ENCODE measurements at places on chromosomes 12 and 14. TPM values are rescaled to one million over a fixed set of nuclear protein-coding genes. Genes with fewer than 3 reads are reported as not detected.

- no peak for DNase-seq
Observed at GRCh38 chr14:93938751-93939303, 11.7 kb downstream of the FAM181A start.

DNA sequence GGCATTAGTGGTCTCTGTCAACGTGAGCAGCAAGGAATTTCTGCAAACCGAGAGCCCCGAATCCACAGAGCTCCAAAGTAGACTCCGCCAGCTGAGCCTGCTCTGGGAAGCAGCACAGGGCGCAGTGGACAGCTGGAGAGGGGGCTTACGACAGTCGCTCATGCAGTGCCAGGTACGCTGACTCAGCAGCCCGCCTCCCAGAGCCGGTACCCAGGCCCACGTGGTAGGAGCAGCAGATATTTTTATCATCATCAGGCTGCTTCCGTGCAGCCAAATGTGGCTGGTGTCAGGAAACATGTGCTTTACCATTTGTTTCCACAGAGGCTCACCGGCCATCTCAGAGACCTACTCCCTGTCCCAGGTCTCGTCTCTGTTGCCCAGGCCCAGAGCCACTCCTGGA is 73.7 kb downstream of the ESR2 start:
- DNase-seq, result no peak

DNA sequence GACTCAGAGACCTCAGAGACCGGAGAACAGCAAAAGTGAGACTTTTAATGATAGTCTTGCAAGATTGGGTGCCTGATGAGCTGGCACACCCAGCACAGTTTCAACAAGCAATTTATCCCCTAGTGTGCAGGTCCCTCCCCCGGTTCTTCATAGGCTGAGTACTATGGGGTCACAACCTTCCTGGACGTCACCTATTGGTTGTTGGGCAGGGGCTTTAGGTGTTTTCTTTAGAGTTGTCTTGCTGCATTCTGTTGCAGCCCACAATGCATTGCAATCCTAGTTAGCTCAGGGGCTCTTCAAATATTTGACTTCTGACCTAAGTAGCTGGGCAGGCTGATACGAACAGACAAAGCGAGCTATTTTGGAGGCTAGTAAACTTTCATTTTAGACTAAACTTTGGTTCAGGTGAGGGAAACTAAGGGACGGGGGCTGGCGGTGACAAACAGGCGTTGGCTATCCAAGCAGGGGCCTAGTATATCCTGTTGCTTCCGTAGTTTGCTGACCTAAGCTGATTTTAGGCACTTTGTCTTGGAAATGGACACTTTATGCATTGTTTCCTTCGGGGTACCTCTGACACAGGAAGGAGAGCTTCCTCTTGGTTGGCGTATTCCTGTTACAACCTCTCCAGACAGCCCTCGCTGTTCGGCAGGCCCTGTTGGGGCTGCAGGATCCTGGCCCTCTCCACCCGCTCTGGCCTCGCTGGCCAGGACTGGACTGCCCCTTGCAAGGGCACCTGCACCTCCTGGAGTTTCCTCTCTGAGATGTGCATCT is 14.1 kb downstream of the SIVA1 start:
- no peak for DNase-seq

GRCh38 chr14:44963044-44963528 is 1.1 kb downstream of the TOGARAM1 start:
- no peak for DNase-seq

Gene CLEC6A
- not detected for total RNA-seq

Measured in HT1080 (cell line).